ENCODE measurements at places on chromosomes 4 and X.

GRCh38 chrX:141469469-141469868 lies 115.1 kb downstream of the SPANXA1 start:
- no peak for DNase-seq

DNA sequence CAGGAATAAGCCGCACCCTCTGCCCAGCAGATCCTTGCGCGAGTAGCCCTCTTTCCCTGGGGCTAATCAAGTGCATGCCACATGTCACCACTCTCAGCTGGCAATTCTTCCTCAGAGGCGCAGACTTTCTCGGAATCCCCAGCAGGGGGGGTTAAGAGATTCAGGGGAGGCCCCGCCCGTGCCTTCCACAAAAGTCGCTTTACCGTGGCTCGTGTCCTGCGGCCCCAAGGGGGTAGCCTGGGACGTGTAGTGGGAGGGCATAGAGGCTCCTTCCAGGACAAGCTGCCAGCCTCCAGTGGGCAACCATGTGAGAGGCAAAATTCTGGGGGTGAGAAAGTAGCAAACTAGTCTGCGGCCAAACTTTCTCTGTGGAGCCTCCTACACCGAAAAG lies 652 bp downstream of the SRPX start:
- no peak for DNase-seq

DNA sequence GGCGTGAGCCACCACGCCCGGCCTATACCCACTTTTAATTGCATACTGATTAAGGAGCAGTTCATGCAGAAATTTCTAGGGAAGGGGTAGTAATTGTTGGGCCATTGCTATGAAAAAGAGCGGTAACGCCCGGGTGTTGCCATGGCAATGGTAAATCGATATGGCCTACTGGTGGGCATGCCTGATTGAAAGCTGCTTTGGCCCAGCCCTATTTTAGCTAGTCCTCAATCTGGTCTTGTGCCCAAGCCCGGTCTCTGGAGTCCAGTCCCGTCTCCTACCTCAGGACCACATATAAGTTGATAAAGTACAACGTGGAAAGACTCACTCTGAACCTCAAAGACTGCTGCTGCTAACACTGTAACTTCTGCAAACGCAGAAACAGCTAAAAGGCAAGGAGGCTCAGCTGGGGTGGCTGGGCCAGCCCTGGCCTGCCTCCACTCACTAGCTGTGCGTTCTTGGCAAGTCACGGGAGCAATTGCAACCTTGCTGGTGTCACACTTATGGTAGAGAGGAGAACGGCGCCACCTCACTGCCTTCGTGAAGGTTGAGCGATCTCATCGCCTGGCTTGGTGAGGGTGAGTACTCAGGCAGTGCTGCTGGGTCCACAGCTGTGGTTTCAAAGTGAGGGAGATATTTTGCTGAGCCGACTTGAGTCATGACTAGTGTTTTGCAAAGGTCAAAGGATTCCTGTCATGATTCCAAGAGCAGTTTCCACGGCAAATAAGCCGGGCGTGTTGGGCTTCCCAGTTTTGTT lies 57.0 kb upstream of the GRPEL1 start:
- no peak for DNase-seq

DNA sequence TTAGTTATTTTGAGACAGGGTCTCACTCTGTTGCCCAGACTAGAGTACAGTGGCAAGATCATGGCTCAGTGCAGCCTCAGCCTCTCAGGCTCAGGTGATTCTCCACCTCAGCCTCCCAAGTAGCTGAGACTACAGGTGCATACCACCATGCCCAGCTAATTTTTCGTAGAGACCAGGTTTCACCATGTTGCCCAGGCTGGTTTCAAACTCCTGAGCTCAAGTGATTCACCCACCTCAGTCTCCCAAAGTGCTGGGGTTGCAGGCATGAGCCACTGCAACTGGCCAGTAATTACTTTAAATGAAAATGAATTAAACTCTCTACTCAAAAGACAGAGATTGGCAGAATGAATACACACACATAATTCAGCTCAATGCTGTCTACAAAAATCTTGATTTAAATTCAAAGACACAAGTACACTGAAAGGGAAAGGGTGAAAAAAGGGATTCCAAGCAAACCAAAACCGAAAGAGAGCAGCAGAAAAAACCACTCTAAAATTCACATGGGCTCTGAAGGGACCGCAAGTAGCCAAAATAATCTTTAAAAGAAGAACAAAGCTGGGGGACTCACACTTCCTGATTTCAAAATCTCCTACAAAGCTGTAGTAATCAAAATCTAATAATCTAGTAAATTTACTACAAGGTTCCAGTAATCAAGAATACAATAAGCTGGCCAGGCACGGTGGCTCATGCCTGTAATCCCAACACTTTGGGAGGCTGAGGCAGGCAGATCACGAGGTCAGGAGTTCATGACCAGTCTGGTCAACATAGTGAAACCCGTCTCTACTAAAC lies 11.8 kb upstream of the SPON2 start:
- DNase-seq, result no peak

DNA sequence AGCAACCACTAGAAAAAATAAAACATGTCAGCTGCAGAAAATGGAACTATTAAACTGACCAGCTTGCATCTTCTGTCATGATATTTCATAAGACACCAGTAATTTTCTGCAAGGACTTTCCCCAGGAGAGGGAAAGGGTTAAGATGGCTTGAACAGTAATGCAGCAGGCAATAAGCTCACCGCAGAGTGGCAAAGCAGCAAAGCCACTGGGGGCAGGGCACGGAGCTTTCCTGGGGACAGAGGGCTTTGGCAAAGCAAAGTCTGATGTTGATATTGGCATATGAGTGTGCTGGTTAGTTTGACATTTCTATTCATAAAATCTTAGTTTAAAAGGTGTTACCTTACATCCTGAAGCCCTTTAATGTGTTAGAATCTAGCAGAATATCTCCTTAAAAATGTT lies 55.1 kb upstream of the NAP1L5 start:
- DNase-seq, result no peak

DNA sequence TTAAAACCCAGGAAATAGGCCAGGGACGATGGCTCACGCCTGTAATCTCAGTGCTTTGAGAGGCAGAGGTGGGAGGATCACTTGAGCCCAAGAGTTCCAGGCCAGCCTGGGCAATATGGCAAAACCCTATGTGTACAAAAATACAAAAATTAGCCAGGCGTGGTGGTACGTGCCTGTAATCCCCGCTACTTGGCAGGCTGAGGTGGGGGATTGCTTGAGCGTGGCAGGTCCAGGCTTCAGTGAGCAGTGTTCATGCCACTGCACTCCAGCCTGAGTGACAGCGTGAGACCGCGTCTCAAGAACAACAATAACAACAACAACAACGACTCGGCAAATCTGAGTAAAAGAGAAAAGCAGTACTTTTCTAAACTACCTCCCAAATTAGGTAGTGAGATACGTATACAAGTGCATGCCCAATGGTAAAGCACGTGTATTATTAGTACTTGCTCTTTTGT lies 13.0 kb upstream of the NDUFC1 start:
- no peak for DNase-seq

DNA sequence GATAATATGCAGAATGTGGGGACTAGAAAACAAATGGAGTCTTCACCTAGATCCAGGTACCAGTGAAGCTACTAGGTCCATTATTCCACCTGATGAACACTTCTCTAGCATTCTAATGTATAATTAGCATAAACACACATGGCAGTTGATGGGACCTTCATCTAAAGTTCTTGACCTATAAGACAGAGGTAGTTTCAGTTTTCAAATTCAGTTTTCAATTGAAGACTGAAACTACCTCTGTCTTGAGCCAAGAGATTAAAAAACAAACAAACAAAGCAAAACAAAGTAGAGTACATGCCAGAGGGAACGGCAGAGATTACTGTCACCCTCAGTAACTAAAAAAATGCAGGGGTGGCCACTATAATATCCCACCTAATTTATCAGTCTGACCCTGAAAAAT lies 199.9 kb upstream of the NEIL3 start:
- no peak for DNase-seq

GRCh38 chrX:39705290-39705689 lies 392.5 kb downstream of the BCOR start:
- DNase-seq, result no peak

DNA sequence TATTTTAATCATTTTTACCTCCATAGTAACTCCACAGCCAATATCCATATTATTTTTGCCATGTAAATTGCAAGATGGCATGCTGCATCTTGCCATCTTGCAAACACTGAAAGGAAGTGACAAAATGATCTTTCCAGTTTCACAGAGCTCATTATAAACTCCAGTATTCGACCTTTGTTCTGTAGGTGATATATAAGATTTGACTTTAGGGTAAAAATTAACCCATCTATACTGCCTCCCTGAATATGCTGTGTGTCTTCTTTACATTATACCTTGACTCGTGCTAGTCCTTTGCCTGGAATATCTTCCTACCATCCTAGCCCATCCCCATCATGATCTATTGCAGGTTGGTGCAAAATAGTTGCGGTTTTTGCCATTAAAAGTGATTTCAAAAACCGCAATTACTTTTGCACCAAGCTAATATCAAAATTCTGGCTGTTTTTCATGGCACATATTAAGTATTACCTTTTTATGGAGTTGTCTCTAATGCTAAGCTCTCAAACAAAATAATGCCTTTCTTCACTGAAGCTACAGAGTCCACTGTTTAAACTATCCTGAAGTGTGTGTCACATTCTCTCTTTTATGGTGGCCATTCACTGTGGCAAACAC lies 161.1 kb downstream of the PCDH19 start:
- DNase-seq, result no peak

GRCh38 chrX:107857837-107858236 lies 32.2 kb downstream of the MID2 start:
- DNase-seq, result no peak

DNA sequence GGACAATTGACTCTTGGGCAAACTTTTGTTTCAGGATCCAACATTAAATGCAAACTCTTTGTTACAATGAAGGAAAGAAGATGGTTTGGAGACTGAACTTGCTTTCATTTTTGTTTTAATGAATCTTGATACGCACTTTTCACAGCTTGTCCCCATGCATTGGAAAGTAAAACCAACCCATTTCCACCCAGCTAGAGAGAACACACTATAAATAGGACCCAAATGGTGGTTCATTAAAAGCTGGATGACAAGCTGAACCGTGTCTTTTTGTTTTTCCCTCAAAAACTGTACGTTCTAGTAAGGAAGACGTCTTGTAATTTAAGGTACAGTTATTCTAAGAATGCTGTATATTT lies 95.3 kb upstream of the EGFL6 start:
- no peak for DNase-seq

- DNase-seq, result no peak
These were observed 271.1 kb downstream of the DCAF12L2 start for GRCh38 chrX:125894947-125895346.

Measured in stimulated activated CD8-positive, alpha-beta memory T cell treated with anti-CD3 and anti-CD28 coated beads, Interleukin-7, amount 100 ng/mL, for 1 hour (primary cell).